ENCODE measurements at places on chromosomes 2 and 18. TPM values are rescaled to one million over a fixed set of nuclear protein-coding genes. Genes with fewer than 3 reads are reported as not detected.

The RGPD3 gene
- 0.14 TPM for total RNA-seq

The CROCC2 gene
- total RNA-seq, result 0.09 TPM

The GPR155 gene
- total RNA-seq, result 9.7 TPM

The SCN7A gene
- total RNA-seq, result 3.8 TPM

The TIA1 gene
- 77.3 TPM for total RNA-seq

The PSMA8 gene
- not detected for total RNA-seq

The HOXD3 gene
- 10.9 TPM for total RNA-seq

The OTOS gene
- not detected for total RNA-seq

The CIB4 gene
- total RNA-seq, result not detected

The MRPS5 gene
- total RNA-seq, result 32.2 TPM

The HOXD13 gene
- not detected for total RNA-seq

The CYTIP gene
- total RNA-seq, result 6.3 TPM

The DPYSL5 gene
- total RNA-seq, result not detected

The GTF2A1L gene
- 7.4 TPM for total RNA-seq

The PXDN gene
- 85.8 TPM for total RNA-seq

The ANKRD62 gene
- total RNA-seq, result 0.05 TPM

The GKN1 gene
- total RNA-seq, result not detected

The RAPGEF4 gene
- total RNA-seq, result 4.5 TPM

The MYCN gene
- 1.1 TPM for total RNA-seq

The CNDP1 gene
- total RNA-seq, result 0.19 TPM

The ZNF385B gene
- 6.2 TPM for total RNA-seq

The KCNE4 gene
- total RNA-seq, result 21.2 TPM

The CLIP4 gene
- 31.9 TPM for total RNA-seq

The SIX3 gene
- not detected for total RNA-seq

The GAL3ST2 gene
- total RNA-seq, result not detected

The RNF152 gene
- total RNA-seq, result 17.3 TPM

The C18orf54 gene
- total RNA-seq, result 2.2 TPM

The SULT1C2 gene
- 1.1 TPM for total RNA-seq

The IL18R1 gene
- 5.1 TPM for total RNA-seq

The RND3 gene
- total RNA-seq, result 67.5 TPM
